ENCODE measurements at places on chromosomes 7 and 10. TPM values are rescaled to one million over a fixed set of nuclear protein-coding genes. Genes with fewer than 3 reads are reported as not detected.
A peak's percentile ranks its signal among the peaks of the same experiment; 100 is the strongest.

Gene NANOS1
- 6.2 TPM for polyA plus RNA-seq

Gene PDCD11
- polyA plus RNA-seq, result 14.8 TPM

Gene SVOPL
- 0.44 TPM for polyA plus RNA-seq

Gene DGKB
- 0.35 TPM for polyA plus RNA-seq

Gene LRRC4
- 3.5 TPM for polyA plus RNA-seq

Gene CDC123
- 92.3 TPM for polyA plus RNA-seq

Gene OR6V1
- polyA plus RNA-seq, result 0.34 TPM

Gene ELN
- 42.5 TPM for polyA plus RNA-seq

Gene ARHGAP19
- 2.7 TPM for polyA plus RNA-seq

Gene AP1S1
- polyA plus RNA-seq, result 32.0 TPM

Gene IQCE
- polyA plus RNA-seq, result 11.8 TPM

- peaks cover 37% of the 10 kb centered on the region for H3K4me1 ChIP-seq
- peak; percentile 81 for DNase-seq
- H3K36me3 ChIP-seq, result no peaks in the 10 kb centered on the region
- peaks cover 90% of the 10 kb centered on the region for H3K27me3 ChIP-seq
Measured at GRCh38 chr10:129968853-129969183, 4.7 kb upstream of the EBF3 start.

DNA sequence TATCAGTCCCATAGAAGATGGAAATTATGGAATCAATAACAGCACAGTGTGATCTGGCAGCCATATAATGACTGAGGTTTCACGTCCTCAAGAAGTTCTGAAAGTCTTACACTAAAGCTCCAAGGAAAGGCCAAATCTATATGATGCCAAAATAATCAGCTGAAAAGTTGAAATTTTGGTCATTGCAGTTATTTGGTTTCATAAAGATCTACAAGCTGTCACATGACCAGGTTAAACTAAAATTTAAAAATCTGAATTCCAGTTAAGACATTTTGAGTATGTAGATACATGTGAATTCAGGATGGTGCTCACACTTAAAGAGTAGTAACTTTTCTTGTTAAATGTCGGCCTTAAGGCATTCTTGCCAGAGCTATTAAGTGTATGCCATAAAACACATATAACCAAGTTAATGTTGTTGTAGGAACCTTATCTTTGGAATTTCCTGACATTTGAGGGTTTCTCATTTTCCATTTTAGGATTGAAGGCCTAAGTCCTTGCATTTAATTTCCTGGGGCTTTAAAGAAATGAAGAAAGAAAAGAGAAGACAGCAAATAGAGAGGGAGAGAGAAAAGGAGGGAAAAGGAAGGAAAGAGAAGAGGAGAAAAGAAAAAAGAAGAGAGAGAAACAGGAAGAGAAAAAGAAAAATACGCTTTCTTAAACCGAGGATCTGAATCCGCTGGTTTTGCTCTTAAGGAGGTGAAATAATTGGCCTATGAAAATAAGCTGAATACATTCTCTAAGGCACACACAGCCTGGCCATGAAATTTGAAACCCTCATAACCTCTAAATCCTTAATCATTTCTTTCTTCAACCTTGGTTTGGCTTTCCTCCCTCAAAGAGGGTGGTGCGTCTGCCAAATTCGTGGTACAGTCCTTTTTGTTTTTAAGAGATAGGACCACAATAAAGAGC is 43.8 kb downstream of the DENND2A start:
- H3K4me3 ChIP-seq, result no peak overlapping the region
- no peaks in the 10 kb centered on the region for H3K4me1 ChIP-seq
- no peak for DNase-seq
- no peaks in the 10 kb centered on the region for H3K27me3 ChIP-seq
- peak overlapping the region; percentile 53 for H3K27ac ChIP-seq

DNA sequence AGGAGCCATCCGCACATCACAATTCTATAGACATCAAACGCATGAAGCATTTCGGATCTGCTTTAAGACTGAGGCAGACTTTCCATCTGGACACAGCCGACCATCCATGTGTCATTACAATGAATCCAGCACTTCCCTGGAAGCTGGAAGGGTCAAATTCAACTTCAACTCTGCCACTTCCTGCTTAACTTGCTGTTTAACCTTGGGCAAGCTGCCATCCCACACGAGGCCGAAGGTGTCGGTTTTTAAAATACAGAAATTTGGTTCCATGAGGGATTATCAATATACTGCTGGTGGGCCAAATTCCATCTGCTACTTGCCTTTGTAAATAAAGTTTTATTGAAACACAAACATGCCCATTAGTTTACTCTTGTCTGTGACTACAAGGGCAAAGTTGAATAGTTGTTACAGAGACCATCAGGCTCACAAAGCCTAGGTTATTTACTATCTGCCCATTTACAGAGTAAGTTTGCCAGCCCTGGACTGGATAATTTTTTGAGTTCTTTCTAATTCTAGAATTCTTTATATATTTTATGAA is 134.6 kb downstream of the FAM204A start:
- H3K27ac ChIP-seq, result no peak overlapping the region
- H3K27me3 ChIP-seq, result no peaks in the 10 kb centered on the region
- H3K4me3 ChIP-seq, result no peak overlapping the region
- no peaks in the 10 kb centered on the region for H3K36me3 ChIP-seq
- DNase-seq, result no peak
- H3K4me1 ChIP-seq, result no peaks in the 10 kb centered on the region

GRCh38 chr7:130231792-130232191 is 24.1 kb downstream of the SSMEM1 start:
- H3K36me3 ChIP-seq, result no peaks in the 10 kb centered on the region
- no peak overlapping the region for H3K27ac ChIP-seq
- no peaks in the 10 kb centered on the region for H3K27me3 ChIP-seq
- H3K4me3 ChIP-seq, result no peak overlapping the region

DNA sequence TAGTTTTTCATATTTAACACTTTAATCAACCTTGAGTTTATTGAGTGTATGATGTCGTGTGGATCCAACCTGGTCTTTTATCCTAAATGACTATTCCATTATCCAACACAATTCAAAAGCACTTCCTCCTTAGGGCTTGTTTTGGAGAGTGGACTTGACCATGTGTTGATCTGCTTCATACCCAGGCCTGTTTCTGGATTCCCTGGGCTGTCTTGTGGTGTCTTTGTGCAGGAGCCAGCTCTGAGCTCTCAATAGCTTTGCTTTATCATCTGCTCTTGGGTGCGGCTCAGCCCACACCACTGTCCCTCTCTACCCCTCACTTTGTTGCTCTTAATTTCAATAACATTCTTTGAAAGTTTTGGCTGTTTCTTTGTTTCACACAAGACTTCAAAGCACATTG is 70.9 kb upstream of the CHST15 start:
- no peaks in the 10 kb centered on the region for H3K36me3 ChIP-seq
- no peak overlapping the region for H3K27ac ChIP-seq
- H3K4me1 ChIP-seq, result no peaks in the 10 kb centered on the region
- H3K27me3 ChIP-seq, result no peaks in the 10 kb centered on the region

GRCh38 chr7:39826166-39826565 is 123.9 kb upstream of the CDK13 start:
- H3K4me3 ChIP-seq, result no peak overlapping the region
- H3K27ac ChIP-seq, result no peak overlapping the region

GRCh38 chr7:29866490-29866930 is 60.2 kb downstream of the WIPF3 start:
- no peaks in the 10 kb centered on the region for H3K27me3 ChIP-seq
- peaks cover 6% of the 10 kb centered on the region for H3K4me1 ChIP-seq
- no peaks in the 10 kb centered on the region for H3K36me3 ChIP-seq
- no peak overlapping the region for H3K4me3 ChIP-seq

- DNase-seq, result no peak
- no peak overlapping the region for H3K4me3 ChIP-seq
- H3K27me3 ChIP-seq, result peaks cover 17% of the 10 kb centered on the region
Measured at GRCh38 chr7:132471515-132471914, 104.8 kb downstream of the PLXNA4 start.

- no peaks in the 10 kb centered on the region for H3K27me3 ChIP-seq
- DNase-seq, result no peak
Measured at GRCh38 chr7:6266699-6267098, 5.7 kb downstream of the CYTH3 start.

DNA sequence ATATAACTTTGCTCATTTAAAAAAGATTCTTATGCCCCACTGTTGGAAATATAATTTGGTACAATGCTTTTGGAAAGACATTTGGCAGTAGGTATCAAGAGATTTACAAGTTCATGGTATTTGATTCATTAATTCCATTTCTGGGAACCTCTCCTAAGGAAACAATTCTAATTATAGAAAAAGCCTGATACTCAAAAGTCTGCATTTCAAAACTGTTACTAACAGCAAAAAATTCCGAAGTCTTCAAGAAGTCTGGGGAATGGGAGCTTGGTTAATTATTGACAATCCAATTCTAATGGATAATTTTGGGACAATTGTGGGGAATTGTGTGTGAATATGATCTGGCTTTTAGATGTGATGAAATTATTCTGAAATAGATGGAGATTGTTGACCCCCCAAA is 59.6 kb downstream of the HDAC9 start:
- no peaks in the 10 kb centered on the region for H3K36me3 ChIP-seq
- H3K4me3 ChIP-seq, result no peak overlapping the region
- peaks cover 9% of the 10 kb centered on the region for H3K4me1 ChIP-seq
- DNase-seq, result no peak

DNA sequence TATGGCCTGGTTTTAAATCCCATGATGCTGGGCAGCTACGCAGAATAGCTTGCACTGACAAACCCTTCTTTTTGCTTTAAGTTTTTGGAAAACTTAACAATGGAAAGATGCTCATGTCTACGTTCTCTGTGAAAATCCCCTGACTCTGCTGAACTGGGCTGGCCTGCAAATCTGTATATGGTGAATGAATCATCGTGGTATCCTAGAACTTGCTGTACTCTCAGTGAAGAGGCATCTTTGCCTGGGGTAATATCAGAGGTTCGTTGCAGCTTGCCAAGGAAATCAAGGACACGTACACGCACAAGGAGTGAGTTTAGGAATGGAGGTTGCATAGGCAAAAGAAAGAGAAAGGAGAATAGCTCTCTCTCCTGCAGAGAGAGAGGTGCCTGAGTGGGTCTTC is 382.0 kb upstream of the ADARB2 start:
- no peak for DNase-seq
- H3K27ac ChIP-seq, result no peak overlapping the region

DNA sequence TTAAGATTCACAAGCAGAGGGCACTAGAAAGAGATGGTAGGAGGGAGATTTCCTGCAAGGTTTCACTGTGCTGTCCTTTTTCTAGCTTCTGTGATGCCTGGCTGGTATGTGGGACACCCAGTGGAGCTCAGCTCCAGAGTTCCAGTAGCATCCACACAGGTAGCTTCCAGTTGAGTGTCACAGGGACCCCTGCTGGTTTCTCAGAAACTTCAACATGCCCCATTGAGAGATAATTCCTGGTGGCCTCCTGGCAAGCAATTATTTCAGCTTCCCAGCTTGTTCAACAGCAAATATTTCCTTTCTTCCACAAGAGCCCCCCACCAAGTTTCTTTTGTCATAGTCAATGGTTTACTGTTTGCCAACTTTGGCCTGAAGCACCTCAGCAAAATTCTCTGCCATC is 858.7 kb downstream of the REEP3 start:
- H3K36me3 ChIP-seq, result no peaks in the 10 kb centered on the region
- H3K4me3 ChIP-seq, result no peak overlapping the region
- no peak overlapping the region for H3K27ac ChIP-seq
- no peaks in the 10 kb centered on the region for H3K27me3 ChIP-seq
- peak; percentile 28 for DNase-seq

DNA sequence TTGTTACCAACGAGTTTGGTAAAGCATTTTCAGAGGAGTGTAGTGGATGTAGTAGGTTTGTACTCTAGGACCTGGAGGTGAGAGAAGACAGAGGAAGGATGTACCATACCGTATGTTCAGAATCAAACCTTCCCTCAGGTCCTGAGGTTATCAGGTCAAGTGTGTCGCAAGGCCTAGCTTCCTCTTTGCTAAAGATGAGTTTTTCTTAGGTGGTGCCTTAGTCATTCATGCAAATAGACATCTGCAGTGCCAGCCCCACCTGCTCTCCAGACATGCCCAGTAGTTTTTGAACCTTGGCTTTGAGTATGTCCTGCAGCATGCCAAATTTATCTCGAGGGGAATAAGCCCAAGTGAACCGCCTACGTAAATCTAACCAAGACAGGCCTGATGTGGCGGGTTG is 71.3 kb downstream of the HDAC9 start:
- no peaks in the 10 kb centered on the region for H3K27me3 ChIP-seq
- no peak overlapping the region for H3K4me3 ChIP-seq
- H3K36me3 ChIP-seq, result no peaks in the 10 kb centered on the region
- no peak for DNase-seq
- no peak overlapping the region for H3K27ac ChIP-seq

GRCh38 chr10:71708301-71708703 is 11.3 kb downstream of the C10orf105 start:
- H3K4me3 ChIP-seq, result no peak overlapping the region
- H3K36me3 ChIP-seq, result no peaks in the 10 kb centered on the region
- peaks cover 5% of the 10 kb centered on the region for H3K4me1 ChIP-seq
- H3K27me3 ChIP-seq, result no peaks in the 10 kb centered on the region
- peak; percentile 75 for DNase-seq
- H3K27ac ChIP-seq, result no peak overlapping the region

- H3K4me1 ChIP-seq, result no peaks in the 10 kb centered on the region
- no peak for DNase-seq
- no peak overlapping the region for H3K4me3 ChIP-seq
Measured at GRCh38 chr7:72265071-72265904, 146.8 kb downstream of the CALN1 start.

- H3K4me3 ChIP-seq, result peak overlapping the region; percentile 89
- DNase-seq, result peak; percentile 94
- H3K27me3 ChIP-seq, result peaks cover 36% of the 10 kb centered on the region
- H3K27ac ChIP-seq, result peak overlapping the region; percentile 96
- no peaks in the 10 kb centered on the region for H3K36me3 ChIP-seq
Measured at GRCh38 chr10:21497177-21497807, 28.2 kb downstream of the SKIDA1 start.

DNA sequence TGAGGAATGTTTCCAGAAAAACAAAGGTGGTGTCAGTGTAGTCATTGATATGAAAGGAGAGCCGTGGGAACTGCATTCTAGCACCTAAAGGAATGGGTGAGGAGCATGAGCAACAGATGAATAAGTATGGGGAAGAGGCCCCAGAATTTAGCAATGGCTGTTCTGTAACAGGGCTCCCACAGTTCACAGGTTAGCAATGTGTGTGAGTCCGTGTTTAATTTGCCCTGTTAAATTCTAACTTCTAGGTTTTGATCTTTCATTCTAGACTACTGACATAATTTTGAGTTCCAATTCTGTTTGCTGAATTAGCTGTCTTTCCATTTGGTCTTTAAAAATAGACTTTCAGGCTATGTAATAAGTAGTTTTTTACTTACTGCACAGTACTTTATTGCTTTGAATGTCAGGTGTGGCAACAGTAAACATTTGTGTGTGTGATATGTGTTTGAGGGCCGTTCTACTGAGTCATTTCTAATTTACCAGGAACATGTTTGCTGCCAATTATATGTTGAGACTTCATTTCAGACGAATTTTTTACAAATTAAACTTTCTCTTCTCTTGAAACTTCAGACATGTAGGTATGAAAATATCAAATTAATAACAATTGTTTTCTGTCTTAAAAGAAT is 8.8 kb downstream of the STK17A start:
- H3K36me3 ChIP-seq, result no peaks in the 10 kb centered on the region
- H3K4me1 ChIP-seq, result no peaks in the 10 kb centered on the region
- DNase-seq, result no peak
- H3K27me3 ChIP-seq, result no peaks in the 10 kb centered on the region
- no peak overlapping the region for H3K4me3 ChIP-seq
- peak overlapping the region; percentile 41 for H3K27ac ChIP-seq

- H3K4me1 ChIP-seq, result no peaks in the 10 kb centered on the region
- H3K36me3 ChIP-seq, result no peaks in the 10 kb centered on the region
- H3K4me3 ChIP-seq, result no peak overlapping the region
- DNase-seq, result no peak
Measured at GRCh38 chr10:33037726-33038125, 79.7 kb upstream of the ITGB1 start.
